LHCN-M2 (cell line): ENCODE measurements at places on chromosomes 3 and 15.

GRCh38 chr3:184005941-184006507, 11.7 kb downstream of the ABCC5 start:
- peak; percentile 43 for DNase-seq

GRCh38 chr15:58274885-58275284, 136.7 kb downstream of the AQP9 start:
- DNase-seq: no peak

- no peak for DNase-seq
Measured at GRCh38 chr3:78571486-78571885, 1196.3 kb downstream of the ROBO1 start.

- no peak for DNase-seq
Measured at GRCh38 chr15:99574502-99574901, 8.7 kb downstream of the MEF2A start.
